ENCODE measurements at places on chromosomes 11 and 22.

DNA sequence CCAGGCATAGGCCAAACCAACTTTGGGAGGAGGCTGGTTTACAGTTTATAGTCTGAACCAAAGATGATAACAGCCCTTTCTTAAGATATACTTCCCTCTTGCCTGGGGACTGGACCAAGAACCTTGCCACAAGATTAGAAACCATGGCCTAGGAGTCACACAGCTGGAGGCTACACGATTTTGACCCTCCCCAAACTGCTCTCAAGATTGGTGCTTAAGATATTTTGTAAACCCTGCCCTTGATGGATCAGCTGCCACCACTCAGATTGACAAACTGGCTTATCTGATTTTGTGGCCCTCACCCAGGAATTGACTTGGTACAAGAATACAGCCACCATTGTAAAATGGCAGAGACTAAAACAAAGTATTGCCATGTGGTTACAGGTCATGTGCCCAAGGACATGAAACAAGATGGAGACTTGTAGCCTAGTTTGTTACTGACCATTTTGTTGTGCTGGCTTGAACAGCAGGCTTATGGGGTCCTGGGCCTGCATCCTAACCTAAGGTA is 17.4 kb upstream of the EI24 start:
- no peak for DNase-seq
- H3K27me3 ChIP-seq = no peaks in the 10 kb centered on the region
- no peaks in the 10 kb centered on the region for H3K4me1 ChIP-seq
- H3K27ac ChIP-seq = no peak overlapping the region
- H3K36me3 ChIP-seq = no peaks in the 10 kb centered on the region

- H3K27ac ChIP-seq = no peak overlapping the region
- no peaks in the 10 kb centered on the region for H3K27me3 ChIP-seq
- no peak for DNase-seq
- H3K4me1 ChIP-seq = no peaks in the 10 kb centered on the region
- H3K4me3 ChIP-seq = no peak overlapping the region
Measured at GRCh38 chr11:83310718-83311117, 24.6 kb upstream of the CCDC90B start.

GRCh38 chr11:47523490-47524225 is 29.3 kb downstream of the CELF1 start:
- peak overlapping the region; percentile 99 for H3K27ac ChIP-seq
- no peaks in the 10 kb centered on the region for H3K27me3 ChIP-seq
- H3K36me3 ChIP-seq = no peaks in the 10 kb centered on the region
- DNase-seq = peak; percentile 50

DNA sequence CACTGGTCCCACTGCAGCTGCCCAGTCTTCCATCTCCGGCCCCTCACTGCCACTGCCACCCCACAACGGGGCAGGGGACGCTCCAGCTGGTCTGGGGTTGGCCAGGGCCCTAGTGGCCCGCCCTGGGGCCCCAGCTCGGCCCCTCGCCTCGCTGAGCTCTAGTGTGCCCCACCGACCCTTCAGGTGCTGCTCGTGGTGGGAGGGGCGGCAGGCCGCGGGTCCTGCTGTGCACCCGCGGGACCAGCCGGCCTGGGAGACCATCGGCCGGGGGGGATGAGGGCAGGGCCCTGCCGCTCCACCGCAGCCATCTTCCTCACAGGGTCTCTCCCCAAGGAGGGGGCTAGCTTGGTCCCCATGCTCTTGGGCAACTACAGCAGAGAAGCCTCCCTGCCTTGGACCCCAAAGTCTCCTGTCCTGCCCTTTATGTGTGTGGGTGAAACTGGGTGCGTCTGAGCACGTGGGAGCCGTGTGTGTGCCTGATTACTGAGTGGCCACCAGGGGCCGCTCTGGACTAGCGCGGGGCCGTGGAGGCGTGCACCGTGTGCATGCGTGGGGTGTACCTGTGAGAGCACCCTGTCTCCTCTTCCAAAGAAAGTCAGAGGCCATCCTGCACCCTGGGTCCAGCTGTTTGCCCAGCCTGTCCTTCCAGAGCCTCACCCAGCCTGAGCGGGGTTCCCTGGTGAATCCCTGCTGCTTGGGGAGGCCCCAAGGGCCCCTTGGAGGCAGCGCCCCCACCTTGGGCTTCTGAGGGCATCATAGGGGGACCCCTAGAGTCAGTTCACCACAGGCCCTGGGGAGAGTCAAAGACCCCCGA is 6.0 kb upstream of the ACR start:
- no peaks in the 10 kb centered on the region for H3K4me1 ChIP-seq
- H3K27ac ChIP-seq = no peak overlapping the region
- DNase-seq = peak; percentile 55
- no peaks in the 10 kb centered on the region for H3K36me3 ChIP-seq

- no peaks in the 10 kb centered on the region for H3K36me3 ChIP-seq
- no peak overlapping the region for H3K4me3 ChIP-seq
- H3K27me3 ChIP-seq = no peaks in the 10 kb centered on the region
- DNase-seq = peak; percentile 52
- no peaks in the 10 kb centered on the region for H3K4me1 ChIP-seq
Measured at GRCh38 chr11:9922806-9923205, 258.9 kb downstream of the SWAP70 start.

GRCh38 chr22:35446365-35446764 is 46.4 kb downstream of the MCM5 start:
- no peak overlapping the region for H3K4me3 ChIP-seq
- no peaks in the 10 kb centered on the region for H3K27me3 ChIP-seq
- DNase-seq = no peak
- no peaks in the 10 kb centered on the region for H3K36me3 ChIP-seq
- no peak overlapping the region for H3K27ac ChIP-seq
- H3K4me1 ChIP-seq = no peaks in the 10 kb centered on the region

DNA sequence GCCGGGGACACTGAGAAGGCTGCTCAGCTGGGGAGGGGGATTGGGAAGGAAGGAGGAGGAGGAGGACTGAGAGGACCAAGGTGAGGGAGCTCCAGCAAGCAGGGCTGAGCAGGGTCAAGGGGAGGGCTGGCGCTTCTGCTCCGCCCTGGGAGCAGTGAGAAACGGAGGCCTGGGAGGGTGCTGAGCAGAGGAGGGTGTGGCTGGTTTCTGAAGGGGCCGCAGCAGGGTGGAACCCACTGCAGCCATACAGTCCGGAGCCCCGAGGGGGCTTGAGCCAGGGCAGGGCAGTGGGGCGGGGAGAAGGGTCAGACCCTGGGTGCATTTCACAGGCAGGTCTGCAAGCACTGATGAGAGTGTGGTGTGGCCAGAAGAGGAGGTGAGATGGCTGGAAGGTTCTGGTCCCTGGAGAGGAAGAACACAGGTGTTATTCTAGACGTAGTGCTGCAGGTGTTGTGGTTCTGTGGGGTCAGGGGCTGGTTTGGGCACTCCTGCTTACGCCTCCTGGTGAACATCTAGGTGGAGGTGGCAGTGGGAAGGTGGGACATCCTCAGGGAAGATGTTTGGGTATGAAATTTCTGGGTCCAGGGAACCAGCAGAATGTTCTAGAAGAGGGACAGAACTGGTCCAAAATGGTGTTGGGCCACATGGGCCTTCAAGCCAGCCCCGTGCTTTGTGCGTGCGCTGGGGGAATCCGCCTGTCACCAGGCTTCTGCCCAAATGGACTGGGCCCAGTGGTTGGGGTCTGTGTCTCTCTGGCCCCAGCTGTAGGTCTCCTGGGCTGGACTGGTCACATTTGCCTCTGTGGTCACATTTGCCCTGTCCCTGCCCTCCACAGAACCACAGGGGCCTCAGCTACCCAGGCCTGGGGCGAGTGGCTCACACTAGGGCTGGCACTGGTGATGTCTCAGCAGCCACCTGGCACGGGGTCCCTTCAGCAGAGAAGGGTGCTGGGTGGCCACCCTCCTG is 714.7 kb downstream of the BRD1 start:
- H3K27me3 ChIP-seq = no peaks in the 10 kb centered on the region
- no peak overlapping the region for H3K27ac ChIP-seq
- H3K4me1 ChIP-seq = no peaks in the 10 kb centered on the region
- no peak overlapping the region for H3K4me3 ChIP-seq

- H3K27me3 ChIP-seq = no peaks in the 10 kb centered on the region
- no peak overlapping the region for H3K27ac ChIP-seq
- H3K4me1 ChIP-seq = peaks cover 3% of the 10 kb centered on the region
- no peak overlapping the region for H3K4me3 ChIP-seq
Measured at GRCh38 chr11:100956351-100956750, 173.3 kb downstream of the PGR start.

DNA sequence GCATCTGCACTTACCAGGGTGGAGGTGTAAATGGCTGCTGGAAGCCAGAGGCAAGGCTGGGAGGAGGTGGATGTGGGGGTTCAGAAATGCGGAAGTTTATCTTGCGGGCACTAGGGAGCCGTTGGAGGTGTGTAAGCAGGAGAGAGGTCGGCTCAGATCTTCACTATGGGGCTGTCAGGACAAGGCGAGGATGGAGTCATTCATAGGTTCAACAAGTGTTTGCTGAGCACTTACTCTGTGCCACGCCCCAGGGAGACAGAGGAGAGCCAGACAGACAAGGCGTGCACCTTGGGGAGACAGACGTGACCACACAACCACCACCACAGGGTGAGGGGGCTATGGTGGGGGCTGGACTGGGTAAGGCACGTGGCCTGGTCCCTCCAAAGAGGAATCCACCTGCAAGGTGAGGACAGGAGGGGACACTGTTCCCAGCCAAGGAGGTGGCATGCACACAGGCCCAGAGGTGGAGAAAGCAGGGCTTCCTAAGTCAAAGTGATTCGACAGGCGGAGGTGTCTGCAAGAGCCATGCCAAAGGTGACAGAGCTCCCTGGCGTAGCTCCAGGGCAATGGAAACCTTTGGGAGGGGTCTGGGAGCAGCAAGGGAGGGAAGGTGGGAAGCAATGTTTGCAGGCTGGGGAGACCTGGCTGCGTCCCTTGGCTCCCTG is 30.8 kb upstream of the TCF20 start:
- peaks cover 32% of the 10 kb centered on the region for H3K4me1 ChIP-seq
- peak; percentile 45 for DNase-seq
- no peaks in the 10 kb centered on the region for H3K27me3 ChIP-seq
- no peak overlapping the region for H3K27ac ChIP-seq
- H3K36me3 ChIP-seq = no peaks in the 10 kb centered on the region

- H3K27me3 ChIP-seq = no peaks in the 10 kb centered on the region
- H3K4me3 ChIP-seq = no peak overlapping the region
- no peaks in the 10 kb centered on the region for H3K4me1 ChIP-seq
Measured at GRCh38 chr11:68929135-68929534, 25.4 kb downstream of the IGHMBP2 start.

- H3K36me3 ChIP-seq = no peaks in the 10 kb centered on the region
- no peak overlapping the region for H3K4me3 ChIP-seq
- no peaks in the 10 kb centered on the region for H3K27me3 ChIP-seq
- DNase-seq = no peak
- H3K27ac ChIP-seq = no peak overlapping the region
Measured at GRCh38 chr11:44229098-44229497, 80.8 kb downstream of the ALX4 start.

GRCh38 chr22:18126606-18127005 is 16.0 kb downstream of the TUBA8 start:
- H3K4me3 ChIP-seq = no peak overlapping the region
- H3K27ac ChIP-seq = no peak overlapping the region
- H3K4me1 ChIP-seq = no peaks in the 10 kb centered on the region
- H3K36me3 ChIP-seq = no peaks in the 10 kb centered on the region
- no peak for DNase-seq

DNA sequence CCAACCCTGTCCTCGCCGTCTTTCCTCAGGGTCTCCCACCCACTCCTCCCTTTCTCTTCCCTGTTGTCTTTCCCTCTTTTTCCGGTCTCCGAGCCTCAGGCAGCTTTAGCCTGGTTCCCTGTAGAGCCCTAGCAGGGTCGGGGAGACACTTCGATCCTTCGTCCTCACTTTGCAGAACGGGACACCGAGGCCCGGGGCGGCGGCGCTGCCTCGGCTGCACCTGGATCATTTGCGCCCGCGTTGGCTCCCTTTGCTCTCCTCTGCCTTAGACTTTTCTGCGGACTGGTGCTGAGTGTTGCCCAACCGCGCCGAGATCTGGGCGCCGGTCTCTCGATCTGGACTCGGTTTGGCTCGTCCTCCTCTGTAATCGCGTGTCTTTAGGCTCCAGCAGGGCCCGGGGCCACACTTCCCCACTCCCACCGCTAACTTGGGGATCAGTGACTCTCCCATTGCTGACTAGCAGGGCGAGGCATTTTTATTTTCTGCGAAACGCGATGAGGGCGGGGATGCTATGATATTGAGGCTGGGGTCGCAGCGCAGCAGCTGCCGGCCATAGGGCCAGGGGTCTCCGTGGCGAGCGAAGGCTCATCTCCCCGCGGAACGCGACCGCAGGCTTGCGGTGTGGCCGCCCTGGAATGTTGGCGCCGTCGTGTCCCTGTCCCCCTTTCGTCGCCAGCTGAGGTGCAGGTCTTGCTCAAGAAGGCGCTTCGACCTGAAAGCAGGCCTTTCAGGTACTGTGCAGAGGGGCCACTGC is 1.6 kb upstream of the E2F8 start:
- H3K4me3 ChIP-seq = peak overlapping the region; percentile 61
- peaks cover 21% of the 10 kb centered on the region for H3K4me1 ChIP-seq
- DNase-seq = no peak
- peaks cover 22% of the 10 kb centered on the region for H3K27me3 ChIP-seq
- no peak overlapping the region for H3K27ac ChIP-seq
- no peaks in the 10 kb centered on the region for H3K36me3 ChIP-seq

GRCh38 chr11:3635641-3636375 is 6.0 kb downstream of the ART5 start:
- H3K4me1 ChIP-seq = no peaks in the 10 kb centered on the region
- H3K27ac ChIP-seq = no peak overlapping the region
- H3K36me3 ChIP-seq = no peaks in the 10 kb centered on the region
- no peak for DNase-seq
- no peaks in the 10 kb centered on the region for H3K27me3 ChIP-seq
- no peak overlapping the region for H3K4me3 ChIP-seq
